ENCODE measurements at places on chromosomes 2 and 18. TPM values are rescaled to one million over a fixed set of nuclear protein-coding genes. Genes with fewer than 3 reads are reported as not detected.

Gene STEAP3
- total RNA-seq, result 0.73 TPM

DNA sequence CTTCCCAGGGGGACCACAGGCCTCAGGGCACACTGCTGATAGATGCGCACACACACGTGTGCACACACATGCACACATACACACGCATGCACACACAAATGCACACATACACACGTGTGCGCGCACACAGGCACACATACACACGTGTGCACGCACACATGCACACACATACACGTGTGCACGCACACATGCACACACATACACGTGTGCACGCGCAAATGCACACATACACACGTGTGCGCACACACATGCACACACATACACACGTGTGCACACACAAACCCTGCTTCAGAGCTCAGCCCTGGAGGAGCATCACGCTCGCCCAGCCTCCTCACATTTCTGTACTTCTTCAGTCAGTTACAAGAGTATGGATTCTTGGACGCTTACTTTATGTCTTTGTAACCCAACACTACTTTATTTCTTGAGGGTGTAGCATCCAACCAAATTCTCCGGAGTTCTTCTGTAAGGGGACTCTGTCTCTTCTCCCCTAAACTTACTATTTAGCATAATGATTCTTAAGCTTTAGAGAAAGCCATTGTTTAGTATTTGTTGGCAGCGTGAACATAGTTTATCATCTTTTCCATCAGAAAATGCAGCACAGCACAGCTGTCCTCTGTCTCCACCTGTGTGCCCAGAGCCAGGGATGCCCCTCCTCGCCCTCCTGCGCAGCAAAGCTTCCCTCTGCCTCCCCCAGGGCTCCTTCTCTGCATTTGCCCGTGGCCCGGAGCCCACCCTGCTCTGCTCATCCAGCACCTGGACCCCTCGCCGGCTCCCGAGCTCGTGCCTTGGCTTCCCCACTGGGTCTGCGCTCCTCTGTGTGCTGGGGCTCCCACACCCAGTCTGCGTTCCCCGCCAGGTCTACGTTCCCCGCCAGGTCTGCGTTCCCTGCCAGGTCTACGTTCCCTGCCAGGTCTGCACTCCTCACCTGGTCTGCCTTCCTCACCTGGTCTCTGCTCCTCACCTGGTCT is 74.4 kb upstream of the CTDP1 start:
- H3K27ac ChIP-seq, result no peak overlapping the region
- no peak overlapping the region for H3K4me3 ChIP-seq
- no peaks in the 10 kb centered on the region for H3K4me1 ChIP-seq
- H3K27me3 ChIP-seq, result no peaks in the 10 kb centered on the region
- H3K36me3 ChIP-seq, result no peaks in the 10 kb centered on the region

Gene CYTIP
- total RNA-seq, result 0.35 TPM

DNA sequence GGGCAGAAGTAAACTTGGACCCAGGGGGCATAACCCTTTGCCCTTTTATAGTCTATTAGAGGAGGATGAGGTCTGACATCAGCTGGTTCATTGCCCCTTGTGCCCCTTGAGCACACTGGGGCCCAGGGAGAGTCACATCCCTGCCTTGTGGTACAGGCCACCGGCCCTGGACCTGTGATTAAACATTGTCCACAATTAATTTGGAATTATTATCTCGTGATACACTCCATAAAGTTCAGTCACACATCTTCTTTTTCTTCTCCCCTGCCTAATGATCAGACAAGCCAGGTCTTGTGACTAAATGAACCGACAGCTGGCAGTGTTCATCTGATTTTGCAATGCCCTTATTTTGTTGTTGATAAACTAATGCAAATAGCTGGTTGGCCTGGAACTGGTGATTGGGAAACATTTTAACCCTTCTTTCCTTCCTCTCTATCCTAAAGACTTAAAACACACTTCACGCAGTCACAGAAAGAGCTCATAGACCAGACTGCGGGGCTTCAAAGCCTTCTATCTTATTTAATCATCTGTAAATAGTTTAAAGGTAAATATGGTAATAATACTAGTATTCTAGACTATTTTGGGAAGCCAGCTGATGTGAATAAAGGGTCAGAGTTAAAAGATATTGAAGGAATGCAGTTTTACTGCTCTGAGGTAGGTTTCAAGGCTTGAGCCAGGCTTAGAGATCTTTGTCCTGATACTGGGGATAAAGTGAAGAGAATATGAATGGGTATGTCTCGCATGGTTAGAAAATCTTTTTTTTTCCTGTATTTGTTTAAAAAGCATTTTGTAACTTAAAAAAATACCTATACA is 13.4 kb downstream of the IL1R1 start:
- DNase-seq, result no peak
- peaks cover 4% of the 10 kb centered on the region for H3K4me1 ChIP-seq
- no peaks in the 10 kb centered on the region for H3K27me3 ChIP-seq
- no peaks in the 10 kb centered on the region for H3K36me3 ChIP-seq

- H3K4me3 ChIP-seq, result no peak overlapping the region
- H3K27me3 ChIP-seq, result no peaks in the 10 kb centered on the region
- no peak overlapping the region for H3K27ac ChIP-seq
- no peaks in the 10 kb centered on the region for H3K36me3 ChIP-seq
These were observed 21.4 kb upstream of the PLEKHM3 start for GRCh38 chr2:208046686-208047085.

- H3K27me3 ChIP-seq, result peaks cover 71% of the 10 kb centered on the region
- DNase-seq, result no peak
- peak overlapping the region; percentile 84 for H3K4me3 ChIP-seq
- H3K27ac ChIP-seq, result no peak overlapping the region
- peaks cover 14% of the 10 kb centered on the region for H3K4me1 ChIP-seq
- H3K36me3 ChIP-seq, result no peaks in the 10 kb centered on the region
These were observed 1.6 kb downstream of the PLCL1 start for GRCh38 chr2:197805715-197806633.

DNA sequence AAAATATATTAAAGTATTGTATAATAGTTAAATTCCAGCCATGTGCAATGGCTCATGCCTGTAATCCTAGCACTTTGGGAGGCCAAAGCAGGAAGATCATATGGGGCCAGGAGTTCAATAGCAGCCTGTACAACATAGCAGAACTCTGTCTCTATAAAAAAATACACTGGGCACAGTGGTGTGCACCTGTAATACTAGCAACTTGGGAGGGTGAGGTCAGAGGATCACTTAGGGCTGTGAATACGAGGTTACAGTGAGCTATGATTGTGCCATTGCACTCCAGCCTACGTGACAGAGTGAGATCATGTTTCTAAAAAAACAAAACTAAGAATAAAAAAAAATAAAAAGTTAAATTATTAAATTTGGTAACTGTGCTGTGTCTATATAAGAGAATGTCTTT is 36.1 kb downstream of the ZRANB3 start:
- peaks cover 43% of the 10 kb centered on the region for H3K36me3 ChIP-seq
- no peak for DNase-seq
- no peaks in the 10 kb centered on the region for H3K27me3 ChIP-seq

DNA sequence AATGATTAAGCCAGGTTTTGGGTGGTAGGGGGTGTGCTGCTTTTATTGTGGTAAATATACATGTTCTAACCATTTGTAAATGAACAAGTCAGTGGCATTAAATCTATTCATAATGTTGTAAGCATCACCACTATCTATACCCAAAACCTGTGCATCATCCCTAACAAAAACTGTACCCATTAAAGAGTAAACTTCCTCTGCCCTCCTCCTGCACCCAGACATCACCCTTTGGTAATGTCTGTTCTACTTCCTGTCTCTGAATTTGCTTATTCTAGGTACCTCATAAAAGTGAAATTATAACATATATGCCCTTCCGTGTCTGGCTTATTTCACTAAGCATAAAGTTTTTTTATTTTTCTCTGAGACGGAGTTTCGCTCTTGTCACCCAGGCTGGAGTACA is 14.1 kb downstream of the RIF1 start:
- H3K4me3 ChIP-seq, result no peak overlapping the region
- H3K27ac ChIP-seq, result no peak overlapping the region
- H3K27me3 ChIP-seq, result no peaks in the 10 kb centered on the region

Gene HOXD8
- total RNA-seq, result not detected

DNA sequence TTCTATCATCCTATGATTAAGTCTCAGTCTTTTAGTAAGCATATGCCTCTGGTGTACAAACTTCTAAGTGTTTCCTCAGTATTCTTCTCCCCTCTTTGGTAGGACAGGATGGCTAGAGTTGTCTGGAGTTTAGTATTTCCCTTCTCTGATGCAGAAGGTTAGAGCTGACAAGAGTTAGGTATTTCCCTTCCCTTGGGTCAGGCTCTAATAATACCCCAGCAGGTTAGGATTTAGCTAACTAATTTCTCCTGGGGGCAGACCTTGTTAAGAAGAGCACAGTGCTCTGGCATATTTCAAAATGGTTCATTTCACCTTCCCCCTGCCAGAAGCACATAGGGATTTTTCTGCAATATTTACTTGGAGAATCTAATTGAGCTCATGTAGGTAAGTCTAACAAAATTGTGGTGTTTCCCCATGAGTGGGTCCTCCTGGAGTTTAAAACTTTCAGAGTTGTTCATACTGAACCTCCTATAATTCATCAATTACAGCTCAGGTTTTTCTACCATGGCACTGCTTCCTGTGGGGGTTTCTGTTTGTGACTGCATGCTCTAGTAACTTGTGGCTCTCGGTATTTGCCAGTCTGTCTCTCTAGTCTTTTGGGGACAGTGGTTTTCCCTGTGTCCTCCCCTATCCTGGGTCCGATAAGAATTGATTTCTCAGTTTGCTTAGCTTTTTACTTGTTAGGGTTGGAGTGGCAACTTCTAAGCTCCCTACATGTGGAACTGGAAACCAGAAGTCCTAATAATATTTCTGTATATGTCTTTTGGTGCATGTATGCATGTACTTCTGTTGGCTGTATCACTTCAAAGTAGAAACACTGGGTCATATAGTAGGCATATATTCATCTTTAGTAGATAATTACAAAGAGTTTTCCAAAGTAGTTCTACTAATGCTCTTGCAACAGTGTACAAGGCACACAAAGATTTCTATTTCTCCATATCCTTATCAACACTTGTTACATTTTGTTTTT is 77.7 kb downstream of the GDF7 start:
- no peak overlapping the region for H3K4me3 ChIP-seq
- H3K27me3 ChIP-seq, result no peaks in the 10 kb centered on the region
- H3K4me1 ChIP-seq, result no peaks in the 10 kb centered on the region

DNA sequence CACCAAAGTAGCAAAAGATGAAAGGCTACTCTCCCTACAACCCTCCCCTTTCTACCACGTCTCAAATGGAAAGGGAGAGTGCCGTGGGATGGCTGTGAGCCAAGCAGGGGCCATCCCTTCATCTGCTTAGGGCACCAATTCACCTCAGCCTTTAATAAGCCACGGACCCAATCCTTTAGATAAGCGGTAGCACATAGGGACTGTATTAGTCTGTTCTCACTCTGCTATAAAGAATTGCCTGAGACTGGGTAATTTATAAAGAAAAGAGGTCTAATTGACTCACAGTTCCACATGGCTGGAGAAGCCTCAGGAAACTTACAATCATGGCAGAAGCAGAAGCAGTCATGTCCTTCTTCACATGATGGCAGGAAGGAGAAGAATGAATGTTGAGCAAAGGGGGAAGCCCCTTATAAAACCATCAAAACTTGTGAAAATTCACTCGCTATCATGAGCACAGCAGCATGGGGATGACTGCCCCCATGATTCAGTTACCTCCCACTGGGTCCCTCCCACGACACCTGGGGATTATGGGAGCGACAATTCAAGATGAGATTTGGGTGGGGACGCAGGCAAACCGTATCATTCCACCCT is 85.9 kb upstream of the IL1R2 start:
- peaks cover 18% of the 10 kb centered on the region for H3K36me3 ChIP-seq
- H3K4me3 ChIP-seq, result no peak overlapping the region
- no peaks in the 10 kb centered on the region for H3K4me1 ChIP-seq
- no peak overlapping the region for H3K27ac ChIP-seq

DNA sequence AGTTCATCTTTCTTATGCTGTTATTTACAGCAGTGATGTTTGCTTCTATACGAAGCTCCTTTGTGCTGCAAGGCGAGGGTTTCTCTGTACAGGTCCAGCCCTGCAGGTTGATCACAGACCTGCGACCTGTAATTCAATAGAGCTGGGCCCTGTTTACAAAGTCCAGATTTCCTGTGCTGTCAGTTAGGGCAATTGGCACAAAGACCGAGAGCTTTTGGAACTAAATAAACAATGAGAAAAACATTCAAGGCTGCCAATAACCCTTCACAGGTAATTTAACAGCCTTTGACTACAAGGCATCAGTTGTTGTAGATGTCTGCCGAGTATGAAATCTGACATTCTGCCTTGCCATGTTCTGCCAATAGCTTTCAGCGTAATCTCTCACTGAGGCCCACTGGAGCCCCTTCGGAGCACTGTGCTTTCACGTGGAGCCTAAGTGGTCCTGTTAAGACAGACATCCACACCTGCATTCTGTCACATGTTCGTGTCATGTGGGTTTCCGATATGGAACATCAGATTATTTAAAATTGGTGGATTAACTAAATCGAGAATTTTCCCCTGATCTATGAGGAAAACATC is 232.5 kb downstream of the PTGR3 start:
- DNase-seq, result no peak
- no peak overlapping the region for H3K4me3 ChIP-seq
- no peaks in the 10 kb centered on the region for H3K36me3 ChIP-seq

DNA sequence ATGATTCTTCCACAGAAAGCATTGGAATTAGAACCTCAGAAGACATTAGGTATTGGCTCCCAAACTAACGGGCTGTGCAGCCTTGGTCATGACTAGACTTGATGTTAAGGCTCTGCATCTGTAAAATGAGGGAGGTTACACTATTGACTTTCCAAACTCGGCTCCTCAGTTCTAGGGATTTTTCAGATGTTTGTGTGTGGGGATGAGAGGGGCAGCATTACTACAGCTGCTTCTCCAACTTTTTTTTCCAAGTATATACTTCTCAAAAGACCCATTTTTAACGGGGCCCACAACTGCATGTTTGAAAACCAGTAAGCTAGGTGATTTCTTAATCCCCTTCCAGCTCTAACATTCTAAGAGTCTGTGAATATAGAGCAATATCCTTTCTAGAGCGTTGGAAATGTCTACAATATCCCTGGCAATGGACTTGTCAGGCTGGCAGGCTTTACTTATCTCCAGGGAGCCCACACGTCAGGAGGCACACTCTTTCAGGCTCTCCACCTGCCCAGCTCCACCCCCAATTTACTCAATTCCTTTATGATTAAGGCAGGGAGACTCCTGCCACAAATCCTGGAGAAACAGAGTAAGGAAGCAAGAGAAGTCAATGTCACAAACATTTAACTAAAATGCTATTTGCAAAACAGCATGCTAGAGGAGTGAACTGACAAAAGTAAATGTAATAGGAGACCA is 844 bp upstream of the MPV17 start:
- H3K4me1 ChIP-seq, result peaks cover 25% of the 10 kb centered on the region
- no peak for DNase-seq
- no peaks in the 10 kb centered on the region for H3K27me3 ChIP-seq
- peaks cover 19% of the 10 kb centered on the region for H3K36me3 ChIP-seq

GRCh38 chr18:59437851-59438569 is 78.9 kb upstream of the LMAN1 start:
- no peaks in the 10 kb centered on the region for H3K36me3 ChIP-seq
- no peak for DNase-seq
- no peak overlapping the region for H3K4me3 ChIP-seq

GRCh38 chr2:191860760-191861466 is 14.0 kb upstream of the CAVIN2 start:
- peak overlapping the region; percentile 77 for H3K27ac ChIP-seq
- H3K27me3 ChIP-seq, result no peaks in the 10 kb centered on the region
- H3K36me3 ChIP-seq, result no peaks in the 10 kb centered on the region

Data from neural crest cell (in vitro differentiated cells).